ENCODE measurements at places on chromosomes 5 and 9.

GRCh38 chr9:123998278-123998925, 13.2 kb upstream of the LHX2 start:
- DNase-seq = no peak

- no peak for DNase-seq
Measured at GRCh38 chr5:168765551-168766425, 186.6 kb upstream of the PANK3 start.

- no peak for DNase-seq
Measured at GRCh38 chr9:121674952-121675351, 23.5 kb downstream of the DAB2IP start.

- no peak for DNase-seq
Measured at GRCh38 chr9:35725362-35725761, 6.6 kb downstream of the TLN1 start.

DNA sequence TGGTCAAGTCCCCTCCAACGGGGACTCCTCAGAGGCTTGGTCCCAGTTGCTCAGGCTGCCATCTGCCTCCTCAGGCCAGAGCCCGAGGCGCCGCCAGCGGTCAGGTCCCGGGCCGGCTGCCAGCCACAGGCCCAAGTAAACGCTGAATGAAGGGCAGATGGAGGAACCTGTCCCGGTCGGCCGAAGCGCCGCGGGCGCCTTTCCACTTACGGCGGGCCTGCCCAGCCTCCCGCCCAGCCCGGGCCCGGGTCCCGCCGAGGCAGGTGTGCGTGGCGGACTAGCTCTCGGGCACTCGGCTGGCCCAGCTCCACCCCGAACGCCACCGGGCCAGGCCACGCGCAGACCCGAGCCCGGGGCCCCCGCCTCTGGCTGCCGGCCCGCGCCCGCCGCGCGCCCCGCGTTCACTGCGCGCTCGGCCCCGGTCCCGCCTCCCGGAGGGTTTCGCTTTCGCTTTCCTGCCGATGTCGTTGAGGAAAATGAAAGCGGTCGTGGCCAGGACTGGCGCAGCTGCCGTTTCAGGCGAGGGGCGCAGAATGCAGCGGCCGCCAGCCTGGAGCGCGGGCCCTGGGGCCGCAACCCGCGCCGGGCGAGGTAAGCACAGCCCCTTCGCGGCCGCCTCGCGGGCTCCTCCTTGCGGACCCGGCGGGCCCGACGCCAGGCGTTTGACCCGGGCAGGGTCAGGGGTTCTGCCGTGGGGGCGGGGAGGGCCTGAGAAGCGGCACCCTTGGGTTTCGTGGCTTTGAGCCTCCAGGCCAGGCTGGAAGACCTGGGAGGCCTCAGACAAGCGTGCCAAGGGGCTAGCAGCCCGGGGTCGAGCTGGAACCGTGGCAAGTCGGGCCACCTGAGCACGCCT, 41.2 kb downstream of the SLC22A5 start:
- DNase-seq = peak; percentile 93

GRCh38 chr9:22238809-22239684, 207.6 kb upstream of the DMRTA1 start:
- DNase-seq = no peak

GRCh38 chr9:114102484-114102883, 3.4 kb upstream of the KIF12 start:
- DNase-seq = no peak

DNA sequence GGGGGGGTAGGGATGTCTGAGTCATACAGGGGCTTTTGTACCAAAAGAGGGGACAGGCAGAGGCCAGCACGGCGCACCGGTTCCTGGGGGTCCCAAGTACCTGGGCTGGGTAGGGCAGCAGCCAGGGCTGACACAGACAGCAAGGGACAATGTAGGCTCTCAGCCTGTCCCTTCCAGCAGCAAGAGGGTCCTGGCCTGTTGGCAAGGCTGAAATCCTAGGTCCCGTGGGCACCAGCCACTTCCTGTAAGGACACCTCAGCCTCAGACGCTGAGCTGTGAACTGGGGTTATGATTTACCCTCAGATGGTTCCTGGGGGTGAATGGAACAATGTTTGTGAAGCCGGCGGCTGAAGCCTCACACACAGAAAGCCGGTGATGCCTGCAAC, 41.3 kb downstream of the NACC2 start:
- DNase-seq = no peak

DNA sequence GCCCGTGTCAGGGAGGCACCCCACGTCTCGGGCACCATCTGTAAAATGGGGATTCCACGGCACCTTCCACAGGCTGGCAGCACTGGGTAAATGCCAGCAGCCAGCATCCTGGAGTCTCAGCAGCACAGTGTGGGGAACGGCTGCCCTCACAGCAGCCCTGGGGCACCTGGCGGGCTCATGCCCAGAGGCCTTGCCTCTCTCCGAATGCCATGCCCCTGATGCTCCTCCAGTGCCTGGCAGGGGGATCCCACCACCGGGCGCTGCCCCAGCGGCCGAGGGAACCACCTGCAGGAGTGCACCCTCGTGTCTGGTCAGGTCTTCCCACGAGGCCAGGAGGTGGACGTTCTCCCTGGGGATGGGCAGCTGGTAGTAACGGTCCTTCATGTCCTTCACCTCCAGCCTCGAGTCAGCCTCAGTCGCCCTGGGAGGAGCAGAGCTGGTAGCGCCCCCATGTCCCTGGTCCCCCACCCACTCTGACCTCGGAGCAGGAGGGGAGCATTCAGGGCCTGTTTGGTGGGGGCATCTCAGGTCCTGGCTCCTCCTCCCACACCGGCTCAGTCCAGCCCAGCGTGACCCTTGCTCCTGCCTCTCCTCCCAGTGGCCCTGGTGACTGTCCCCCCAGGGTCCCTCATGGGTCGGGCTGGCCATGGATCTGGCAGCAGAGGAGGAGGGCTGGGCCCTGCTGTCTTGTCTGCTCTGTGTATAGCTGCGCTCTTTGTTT, 49.9 kb upstream of the NRARP start:
- no peak for DNase-seq

DNA sequence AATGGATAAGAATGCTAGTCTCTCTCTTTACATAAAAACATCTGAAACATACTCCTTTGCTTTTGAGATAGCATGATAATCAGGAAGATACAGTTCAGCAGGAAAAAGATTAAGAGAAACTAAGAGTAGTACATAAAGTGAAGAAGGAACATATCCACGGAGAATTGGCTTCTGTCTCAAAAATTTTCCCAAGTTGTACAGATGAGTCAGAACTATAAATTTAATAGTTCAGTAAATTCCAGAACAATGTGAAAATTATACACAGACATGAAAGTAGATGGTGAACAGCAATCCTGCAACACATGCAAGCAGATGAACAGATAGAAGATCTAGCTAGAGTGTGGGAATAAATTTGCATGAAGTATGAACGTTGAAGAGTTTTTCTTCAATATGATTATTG, 691.4 kb upstream of the RIOK2 start:
- DNase-seq = no peak

DNA sequence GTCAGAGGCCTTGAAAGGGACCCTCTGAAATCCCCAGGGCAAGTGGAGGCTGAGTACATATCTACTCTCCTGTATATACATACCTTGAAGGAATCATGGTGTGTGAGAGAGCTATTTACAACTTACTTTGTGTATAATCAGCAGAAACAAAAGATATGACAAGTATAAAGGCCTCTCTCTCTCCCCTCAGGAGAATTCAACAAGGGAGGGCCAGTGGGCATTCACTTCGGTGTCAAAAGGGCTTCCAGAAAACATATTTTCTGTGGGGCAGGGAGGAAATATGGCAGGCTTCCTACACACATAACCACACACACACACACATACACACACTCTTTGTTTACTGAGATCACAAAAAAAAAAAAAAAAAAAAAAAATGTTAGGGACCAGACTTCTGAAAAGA, 181.7 kb downstream of the BNC2 start:
- no peak for DNase-seq

GRCh38 chr9:71916834-71917534, 5.5 kb downstream of the C9orf85 start:
- no peak for DNase-seq

DNA sequence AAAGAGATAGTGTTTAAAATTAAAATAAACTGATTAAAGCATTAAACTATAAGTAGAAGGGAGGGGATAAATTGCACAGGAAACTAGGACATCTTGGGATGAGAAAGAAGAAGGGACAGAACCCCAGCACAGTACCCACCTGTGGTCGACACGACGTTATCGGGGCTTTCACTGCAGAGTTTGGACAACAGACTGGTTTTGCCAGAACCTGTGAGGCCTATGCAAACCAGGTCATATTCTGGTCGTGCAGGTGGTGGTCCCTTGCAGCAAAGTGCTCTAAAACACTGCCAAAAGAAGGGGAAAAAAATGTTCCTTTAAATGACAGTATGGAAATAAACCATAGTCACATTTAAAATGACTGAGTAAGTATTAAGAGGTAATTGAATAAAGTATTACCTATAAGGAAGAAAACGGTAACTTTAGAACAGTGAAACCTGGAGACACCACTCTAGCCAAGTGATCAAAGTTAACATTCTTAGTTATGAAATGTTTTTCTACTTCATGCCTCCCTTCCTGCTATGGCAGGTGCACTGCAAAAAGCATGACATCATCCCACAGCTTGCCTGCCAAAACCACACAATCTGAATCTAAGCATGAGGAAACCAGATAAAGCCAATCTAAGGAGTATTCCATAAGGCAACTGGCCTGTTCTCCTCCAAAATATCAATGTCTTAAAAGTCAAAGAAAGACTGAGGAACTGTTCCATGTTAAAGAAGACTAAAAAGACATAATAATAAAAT, 138.6 kb downstream of the ARL15 start:
- no peak for DNase-seq

DNA sequence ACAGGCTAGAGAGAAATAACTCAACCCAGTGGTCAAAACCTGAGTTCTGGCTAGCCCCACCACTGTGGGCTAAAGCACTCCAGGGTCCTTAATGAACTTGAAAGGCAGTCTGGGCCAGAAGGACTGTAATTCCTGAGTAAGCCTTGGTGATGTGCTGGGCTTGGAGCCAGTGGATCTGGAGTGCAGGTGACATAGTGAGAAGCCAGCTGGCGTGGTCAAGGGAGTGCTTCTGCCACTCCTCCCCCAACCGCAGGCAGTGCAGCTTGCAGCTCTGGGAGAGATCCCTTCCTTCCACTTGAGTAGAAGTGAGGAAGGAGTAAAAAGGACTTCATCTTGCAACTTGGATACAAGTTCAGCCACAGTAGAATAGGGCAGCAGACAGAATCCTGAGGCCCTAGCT, 424.0 kb downstream of the CDH18 start:
- DNase-seq = no peak

GRCh38 chr5:169744336-169744735, 107.3 kb downstream of the DOCK2 start:
- no peak for DNase-seq

- no peak for DNase-seq
Measured at GRCh38 chr5:159402311-159402710, 72.0 kb upstream of the IL12B start.

DNA sequence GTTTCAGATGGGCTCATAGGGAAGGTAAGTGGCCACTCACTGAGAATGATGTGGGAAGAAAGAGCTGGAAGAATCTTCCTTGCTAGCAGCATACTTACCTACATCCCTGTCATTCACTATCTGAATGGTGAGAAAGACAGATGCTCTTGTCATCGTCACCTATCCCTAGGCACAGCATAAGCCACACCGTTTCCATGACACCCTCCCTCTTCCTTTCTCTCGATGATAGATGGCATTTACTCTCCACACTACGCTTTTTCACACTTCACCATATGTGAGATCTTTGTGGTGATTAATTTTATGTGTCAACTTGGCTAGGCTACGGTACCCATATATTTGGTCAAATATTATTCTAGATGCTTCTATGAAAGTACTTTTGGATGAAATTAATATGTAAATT, 44.4 kb upstream of the FER start:
- no peak for DNase-seq

GRCh38 chr5:126837906-126838539, 61.1 kb downstream of the LMNB1 start:
- DNase-seq = no peak

- DNase-seq = no peak
Measured at GRCh38 chr5:154059583-154059982, 20.8 kb downstream of the MFAP3 start.

GRCh38 chr9:131811405-131811804, 71.5 kb upstream of the RAPGEF1 start:
- no peak for DNase-seq

DNA sequence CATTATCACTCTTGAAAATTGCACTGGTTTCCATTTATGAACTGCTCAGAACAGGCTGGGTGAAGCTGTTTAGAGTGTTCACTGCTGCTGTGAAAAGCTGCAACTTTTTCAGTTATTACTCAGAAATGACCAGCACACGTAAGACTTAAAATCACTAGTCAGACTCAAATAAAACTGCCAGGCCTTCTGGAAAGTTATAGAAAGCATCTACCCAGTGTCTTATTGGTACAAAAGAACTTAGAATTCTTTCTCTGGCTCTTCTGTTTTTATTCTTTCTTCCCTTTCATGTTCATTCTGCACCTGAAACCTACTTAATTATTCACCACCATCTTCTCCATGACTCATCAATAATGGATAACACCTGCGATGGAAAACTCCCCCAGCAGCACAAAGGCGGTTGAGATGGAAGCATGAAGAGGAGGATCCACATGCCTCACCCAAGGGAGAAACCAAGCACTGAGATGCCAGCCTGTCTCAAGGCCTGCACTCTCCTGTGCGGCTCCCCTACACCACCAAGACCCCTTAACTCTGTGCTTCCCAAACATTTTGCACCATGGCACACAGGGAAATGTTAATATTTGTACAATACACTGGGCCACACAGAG, 171.9 kb downstream of the ENTREP1 start:
- DNase-seq = no peak

DNA sequence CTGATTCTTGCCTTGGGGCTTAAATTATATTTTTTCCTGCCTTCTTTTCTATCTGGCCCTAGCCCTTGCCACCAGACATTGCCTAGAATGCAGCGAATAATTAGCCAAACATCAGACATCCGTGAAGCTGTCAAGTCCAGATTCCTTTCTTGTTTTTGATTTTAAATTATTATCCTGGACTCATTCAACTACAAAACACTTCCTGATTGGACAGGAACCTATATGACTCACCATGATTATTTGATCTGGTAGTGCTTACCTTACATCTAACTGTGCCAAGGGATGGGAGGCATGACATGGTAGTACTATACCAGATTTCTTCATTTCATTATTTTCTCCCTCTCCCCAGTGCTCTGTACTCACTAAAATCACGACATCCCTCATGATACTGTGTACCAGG, 829.6 kb downstream of the TLR4 start:
- DNase-seq = no peak

- DNase-seq = no peak
Measured at GRCh38 chr5:40033411-40033810, 608.6 kb upstream of the DAB2 start.

- no peak for DNase-seq
Measured at GRCh38 chr5:94240596-94240992, 377.8 kb downstream of the KIAA0825 start.

DNA sequence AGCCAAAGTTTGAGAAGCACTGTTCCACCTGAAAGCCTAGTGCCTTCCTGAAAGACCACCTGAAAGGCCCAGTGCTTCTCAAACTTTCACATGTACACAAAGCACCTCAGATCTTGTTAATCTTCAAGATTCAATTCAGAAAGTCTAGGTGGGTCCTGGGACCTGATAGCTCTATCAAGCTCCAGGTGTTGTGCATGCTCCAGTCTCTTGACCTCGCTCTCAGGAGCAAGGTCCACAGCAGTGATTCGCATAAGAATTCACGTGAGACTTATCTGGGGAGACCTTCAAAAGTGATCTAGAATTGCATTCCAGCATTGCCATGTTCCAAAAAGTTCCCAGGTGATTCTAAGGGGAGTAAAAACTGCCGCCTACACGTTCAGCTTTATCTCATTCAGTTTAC, 102.1 kb downstream of the PIK3R1 start:
- no peak for DNase-seq
